Stimulated activated CD4-positive, alpha-beta T cell treated with anti-CD3 and anti-CD28 coated beads, TNF-alpha, amount 100 ng/mL, for 1 hour (primary cell): ENCODE measurements at places on chromosomes 5 and 9.

- no peak for DNase-seq
These were observed 1.1 kb downstream of the HRCT1 start for GRCh38 chr9:35906923-35907699.

GRCh38 chr9:104772714-104773510 is 9.0 kb downstream of the NIPSNAP3B start:
- DNase-seq, result no peak

GRCh38 chr9:21505425-21506179 is 23.5 kb upstream of the IFNE start:
- DNase-seq, result no peak

DNA sequence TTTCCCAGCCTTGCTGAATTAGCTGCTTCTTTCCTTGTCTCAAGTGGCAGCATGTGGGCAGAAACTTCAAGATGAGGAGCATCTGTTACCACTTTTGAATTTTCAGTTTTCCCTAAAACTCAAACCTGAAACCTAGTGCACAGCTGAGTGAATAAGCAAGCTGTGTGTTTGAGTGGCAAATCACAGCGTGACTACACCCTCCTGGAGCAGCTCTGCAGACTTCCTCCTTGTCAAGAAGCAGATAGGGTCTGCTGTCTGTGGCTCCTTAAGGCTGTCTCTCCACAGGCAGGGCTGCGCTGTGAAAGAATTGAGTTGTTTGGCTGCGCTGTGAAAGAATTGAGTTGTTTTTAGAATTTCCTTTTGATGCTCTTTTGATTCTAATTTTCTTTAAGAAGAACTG is 179.7 kb upstream of the HAPLN1 start:
- no peak for DNase-seq

- no peak for DNase-seq
These were observed 2.3 kb downstream of the DCANP1 start for GRCh38 chr5:135444881-135445280.

GRCh38 chr5:149596712-149597111 is 15.4 kb downstream of the ARHGEF37 start:
- DNase-seq, result no peak

GRCh38 chr5:40191150-40191549 is 488.6 kb upstream of the PTGER4 start:
- DNase-seq, result no peak

GRCh38 chr9:16960084-16960483 is 89.6 kb upstream of the BNC2 start:
- DNase-seq, result no peak

- no peak for DNase-seq
These were observed 810.2 kb downstream of the EFNA5 start for GRCh38 chr5:106860398-106861044.

- peak; percentile 35 for DNase-seq
These were observed 232.1 kb downstream of the MAN2A1 start for GRCh38 chr5:109921735-109922380.

DNA sequence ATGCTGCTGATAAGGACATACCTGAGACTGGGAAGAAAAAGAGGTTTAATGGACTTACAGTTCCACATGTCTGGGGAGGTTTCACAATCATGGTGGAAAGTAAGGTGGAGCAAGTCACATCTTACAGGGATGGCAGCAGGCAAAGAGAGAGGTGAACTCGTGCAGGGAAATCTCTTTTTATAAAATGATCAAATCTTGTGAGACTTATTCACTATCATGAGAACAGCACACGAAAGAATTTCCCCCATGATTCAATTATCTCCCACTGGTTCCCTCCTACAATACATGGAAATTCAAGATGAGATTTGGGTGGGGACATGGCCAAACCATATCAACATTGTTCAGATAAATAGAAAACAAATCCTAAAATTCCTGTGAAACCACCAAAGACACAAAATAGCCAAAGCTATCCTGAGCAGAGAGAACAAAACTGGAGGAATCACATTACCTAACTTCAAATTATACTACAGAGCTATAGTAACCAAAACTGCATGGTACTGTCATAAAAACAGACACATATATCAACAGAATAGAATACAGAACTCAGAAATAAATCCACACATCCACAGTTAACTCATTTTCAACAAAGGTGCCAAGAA is 230.5 kb upstream of the TRIM32 start:
- DNase-seq, result no peak

DNA sequence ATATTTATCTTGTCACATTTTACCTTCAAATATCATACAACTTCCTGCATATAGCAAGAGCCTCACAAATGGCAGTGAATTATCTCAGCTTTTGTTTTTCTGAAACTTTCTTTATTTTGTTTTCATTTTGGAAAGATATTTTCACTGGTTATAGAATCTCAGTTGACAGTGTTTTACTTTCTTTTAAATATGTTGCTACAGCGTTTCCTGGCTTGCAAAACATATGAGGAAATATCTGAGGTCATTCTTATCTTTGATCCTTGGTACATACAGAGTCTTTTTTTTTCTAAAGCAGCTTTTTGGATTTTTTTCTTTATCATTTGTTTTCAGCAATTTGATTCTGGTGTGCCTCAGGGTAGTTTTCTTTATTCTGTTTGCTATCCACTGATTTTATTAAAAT is 77.6 kb upstream of the CEP78 start:
- DNase-seq, result no peak

DNA sequence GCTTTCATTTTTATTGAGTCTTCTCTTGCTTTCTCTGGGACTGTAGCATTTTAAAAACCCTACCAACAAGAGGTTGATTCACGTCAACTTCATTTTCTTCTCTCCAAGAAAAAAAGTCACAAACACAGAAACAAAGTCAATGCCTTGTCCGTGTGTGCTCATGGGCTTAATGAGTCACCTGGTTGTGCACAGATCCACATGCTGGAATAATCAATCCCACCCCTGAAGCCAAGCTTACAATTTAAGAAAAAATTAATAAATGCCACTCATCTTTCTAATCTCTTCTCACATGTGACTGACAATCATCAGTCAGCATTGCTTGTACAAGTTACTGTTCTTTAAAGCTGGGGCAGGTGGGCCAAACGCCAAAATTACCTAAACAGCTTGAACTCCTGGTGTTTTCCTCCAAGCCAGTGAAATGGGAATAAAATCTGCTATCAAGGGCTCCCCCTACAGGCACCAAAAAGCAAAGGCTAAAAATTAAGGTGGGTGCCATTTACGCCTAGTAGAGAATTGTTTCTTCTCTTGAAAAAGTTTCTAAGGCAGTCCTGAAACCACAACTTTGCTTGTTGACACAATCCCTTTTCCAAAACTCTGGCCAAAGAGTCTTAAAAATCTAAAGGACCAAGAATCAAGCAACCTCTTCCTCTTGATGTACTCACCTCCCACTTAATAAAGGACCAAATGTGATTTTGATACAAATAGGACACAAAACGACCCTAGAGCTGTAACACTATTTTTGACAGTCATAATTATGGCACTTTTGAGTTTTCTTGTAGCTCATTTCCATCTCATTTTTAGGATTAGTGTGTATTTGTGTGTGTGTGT is 21.3 kb downstream of the TRMO start:
- DNase-seq, result no peak

DNA sequence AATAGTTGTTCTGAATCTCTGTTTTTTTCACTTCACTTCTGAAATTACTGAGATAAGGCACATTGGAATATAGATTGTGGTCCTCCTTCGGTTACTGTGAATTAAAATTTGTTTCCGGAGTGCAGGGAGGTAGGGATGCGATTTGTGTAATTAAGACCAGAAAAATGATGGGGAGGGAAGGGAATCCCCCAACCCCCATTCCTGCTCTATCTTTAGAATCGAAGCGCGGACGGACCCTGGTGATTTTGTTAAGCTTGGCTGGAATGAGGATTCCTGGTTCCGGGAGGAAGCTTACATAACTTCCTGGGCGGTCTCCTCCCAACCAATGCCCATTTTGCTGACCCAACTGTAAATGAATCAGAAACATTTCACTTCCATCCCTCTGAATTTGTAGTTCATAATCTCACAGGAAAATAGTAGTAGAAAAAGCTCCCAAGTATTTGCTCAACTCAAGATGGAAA is 220.1 kb upstream of the MSX2 start:
- no peak for DNase-seq

GRCh38 chr5:180135128-180135955 is 63.8 kb upstream of the RNF130 start:
- no peak for DNase-seq

DNA sequence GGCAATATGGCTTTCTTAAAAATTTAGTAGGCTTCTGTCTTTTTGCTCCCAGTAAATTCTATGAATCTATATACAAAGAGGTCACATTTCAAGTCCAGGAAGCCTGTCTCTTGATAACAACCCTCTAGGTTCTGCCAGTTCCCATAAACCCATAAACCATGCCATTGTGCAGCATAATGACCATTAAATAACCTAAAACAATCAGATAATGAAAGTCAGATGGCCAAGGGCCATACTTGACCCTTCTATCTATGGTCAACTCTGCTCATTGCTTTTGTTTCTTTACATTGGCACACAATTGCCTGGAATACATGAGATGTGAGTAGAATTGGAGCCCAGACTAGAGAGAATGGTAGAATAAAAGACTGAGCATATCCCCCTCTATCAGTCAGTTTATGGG is 305.4 kb upstream of the KIF2A start:
- no peak for DNase-seq

GRCh38 chr5:176636426-176636825 is 6.0 kb downstream of the EIF4E1B start:
- no peak for DNase-seq

DNA sequence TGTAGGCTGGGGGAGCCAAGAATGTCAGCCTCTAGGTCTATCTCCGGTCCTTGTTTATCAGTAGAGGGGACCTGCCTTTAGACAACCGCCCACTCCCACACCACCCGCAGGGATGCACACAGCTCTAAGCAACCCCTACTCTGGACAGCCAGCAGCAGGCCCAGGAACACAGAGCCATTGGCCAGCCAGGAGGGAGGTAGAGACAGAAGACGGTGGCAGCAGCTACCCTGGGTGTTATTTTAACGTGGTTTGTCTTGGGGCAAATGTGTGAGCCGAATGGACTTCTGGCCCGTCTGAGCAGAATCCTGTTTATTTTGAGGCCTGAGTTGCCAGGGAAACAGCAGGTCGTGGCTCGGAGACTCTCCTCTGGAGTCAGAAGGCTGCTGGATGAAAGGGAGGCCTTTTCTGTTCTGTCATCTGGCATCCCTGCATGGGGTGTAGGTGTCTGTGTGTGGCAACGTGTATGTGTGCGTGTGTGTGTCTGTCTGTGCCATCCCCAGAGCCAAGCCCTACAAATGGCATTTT is 382 bp upstream of the FGF1 start:
- no peak for DNase-seq

DNA sequence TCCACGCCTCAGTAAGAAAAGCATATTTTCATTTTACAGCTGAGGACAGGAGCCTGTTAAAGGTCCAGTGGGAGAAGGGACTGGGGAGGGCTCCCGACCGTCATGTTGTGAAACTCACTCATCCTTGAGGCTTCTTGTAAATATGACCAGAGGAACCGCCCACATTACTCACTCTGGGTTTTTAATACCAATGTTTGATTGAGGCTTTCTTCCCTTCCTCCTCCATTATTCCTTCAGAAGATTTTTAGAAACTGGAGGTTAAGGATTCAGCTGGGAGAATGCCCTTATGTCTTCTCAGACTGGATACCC is 61.4 kb upstream of the GLRX start:
- DNase-seq, result no peak

GRCh38 chr5:52560366-52560765 is 227.3 kb upstream of the ITGA1 start:
- DNase-seq, result no peak

GRCh38 chr9:90593646-90594045 is 49.0 kb downstream of the DIRAS2 start:
- DNase-seq, result no peak

DNA sequence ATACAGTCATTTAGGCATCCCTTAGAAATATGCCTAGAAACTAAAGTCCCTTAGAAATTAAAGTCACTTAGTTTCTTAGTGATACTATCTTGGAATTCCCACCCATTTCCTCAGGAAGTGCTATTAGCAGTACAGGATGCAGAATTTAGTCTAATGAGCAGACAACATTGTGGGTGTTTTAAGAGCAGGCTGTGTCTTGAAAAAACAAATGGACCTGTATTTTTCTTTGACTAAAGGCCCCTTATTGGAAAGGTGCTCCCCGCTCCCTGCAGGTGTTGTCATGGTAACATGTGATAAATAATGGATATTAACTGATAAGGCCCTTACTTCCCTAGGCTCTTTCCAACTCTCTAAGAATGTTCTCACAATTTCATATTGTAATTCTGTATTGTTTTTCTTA is 38.8 kb upstream of the STARD4 start:
- DNase-seq, result no peak

DNA sequence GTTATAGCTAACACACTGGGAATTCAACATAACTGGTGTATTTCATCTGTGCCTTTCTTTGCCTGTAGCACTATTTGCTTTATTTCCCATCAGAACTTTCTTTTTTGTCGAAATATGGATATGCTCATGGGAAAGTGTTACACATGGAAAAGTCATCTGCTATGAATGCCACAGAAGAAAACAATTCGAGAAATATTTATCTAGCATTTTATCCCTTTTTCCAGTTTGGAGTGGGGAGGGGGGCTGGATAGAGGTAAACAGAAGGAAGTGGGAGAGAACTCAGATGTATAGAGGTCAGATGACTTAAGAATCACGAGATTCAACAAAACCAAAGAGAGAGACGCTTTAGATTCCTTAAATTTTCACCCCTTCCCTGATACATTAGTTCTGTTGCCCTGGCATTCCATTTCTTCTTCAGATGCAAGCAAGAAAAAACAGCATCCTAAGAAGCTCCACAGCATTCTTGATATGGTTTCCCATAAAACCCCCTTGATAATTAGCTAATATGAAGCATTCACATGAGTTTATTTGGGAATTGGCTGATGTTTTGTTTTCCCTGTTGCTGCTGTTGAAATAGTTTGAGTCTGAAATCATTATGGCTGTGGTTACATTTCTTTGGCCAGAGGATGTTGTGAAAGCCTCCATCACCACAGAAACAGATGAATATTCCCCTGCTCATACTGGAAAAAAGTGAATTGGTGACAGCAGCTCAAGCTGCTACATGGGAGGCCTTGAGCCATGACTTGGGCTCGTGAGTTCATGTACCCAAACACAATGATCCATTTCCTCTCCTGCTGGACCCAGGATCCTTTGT is 335.8 kb upstream of the DAB2 start:
- no peak for DNase-seq

- DNase-seq, result no peak
These were observed 904.3 kb upstream of the DMAC1 start for GRCh38 chr9:8703904-8704303.

GRCh38 chr9:114759512-114760341 is 46.1 kb downstream of the TNFSF15 start:
- no peak for DNase-seq

- no peak for DNase-seq
These were observed 21.5 kb downstream of the TNFSF8 start for GRCh38 chr9:114908805-114909448.
